Prostate gland (tissue), 2 donors: ENCODE measurements at places on chromosomes 1 and 21. TPM values are rescaled to one million over a fixed set of nuclear protein-coding genes. Genes with fewer than 3 reads are reported as not detected.

Gene RGS16
- total RNA-seq = 1.5 TPM

Gene TFF2
- total RNA-seq = not detected

Gene MIER1
- 22.2 TPM for total RNA-seq

Gene KCNH1
- 0.68 TPM for total RNA-seq

Gene HOOK1
- total RNA-seq = 12.0 TPM

Gene CDC7
- total RNA-seq = 0.68 TPM

Gene RAB42
- 0.34 TPM for total RNA-seq

Gene CENPF
- total RNA-seq = 2.9 TPM

Gene MAEL
- 32.7 TPM for total RNA-seq

Gene ANKRD34A
- total RNA-seq = 1.6 TPM

GRCh38 chr1:150567341-150567716, 12.1 kb downstream of the MCL1 start:
- no peak for DNase-seq

- DNase-seq = no peak
These were observed 12.7 kb downstream of the VSIG8 start for GRCh38 chr1:159849626-159850366.

DNA sequence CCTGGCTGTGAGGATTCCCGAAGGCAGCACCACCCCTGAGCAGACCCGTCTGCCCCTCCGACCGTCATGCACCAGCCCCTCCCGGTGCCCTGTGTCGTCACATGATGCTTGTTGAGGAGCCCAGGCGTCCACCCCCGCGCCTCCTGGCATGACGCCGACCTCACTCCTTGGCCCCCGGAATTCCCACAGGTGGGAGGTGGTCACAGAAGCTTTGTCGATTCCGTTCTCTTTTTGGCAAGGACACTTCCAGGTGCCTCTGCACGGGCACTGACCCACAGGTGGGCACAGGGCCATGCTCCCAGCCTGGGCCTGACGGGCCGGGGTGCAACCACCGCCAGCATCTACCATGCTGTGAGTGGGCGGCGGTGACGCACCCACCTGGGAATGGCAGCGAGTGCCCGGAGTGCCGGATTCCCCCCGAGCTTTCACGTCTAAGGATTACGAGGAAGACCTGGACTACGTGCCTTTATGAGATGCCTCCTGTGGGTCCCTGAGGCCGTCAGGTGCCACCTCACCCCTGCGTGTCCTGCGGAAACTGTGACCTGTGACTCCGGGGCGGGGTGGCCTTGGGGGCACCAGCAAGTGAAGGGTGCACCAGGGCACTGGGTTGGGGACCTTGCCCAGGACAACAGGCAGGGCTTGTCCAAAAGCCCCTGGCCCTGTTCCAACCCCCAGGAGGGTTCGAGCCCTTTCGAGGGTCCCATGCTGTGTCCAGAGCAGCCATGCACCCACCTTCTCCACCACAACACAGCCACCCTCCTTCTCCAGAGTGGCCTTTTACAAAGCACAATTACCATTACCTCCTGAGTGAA, 31.4 kb upstream of the COL6A1 start:
- DNase-seq = no peak

- no peak for DNase-seq
These were observed 8.8 kb downstream of the FMN2 start for GRCh38 chr1:240100371-240100934.

DNA sequence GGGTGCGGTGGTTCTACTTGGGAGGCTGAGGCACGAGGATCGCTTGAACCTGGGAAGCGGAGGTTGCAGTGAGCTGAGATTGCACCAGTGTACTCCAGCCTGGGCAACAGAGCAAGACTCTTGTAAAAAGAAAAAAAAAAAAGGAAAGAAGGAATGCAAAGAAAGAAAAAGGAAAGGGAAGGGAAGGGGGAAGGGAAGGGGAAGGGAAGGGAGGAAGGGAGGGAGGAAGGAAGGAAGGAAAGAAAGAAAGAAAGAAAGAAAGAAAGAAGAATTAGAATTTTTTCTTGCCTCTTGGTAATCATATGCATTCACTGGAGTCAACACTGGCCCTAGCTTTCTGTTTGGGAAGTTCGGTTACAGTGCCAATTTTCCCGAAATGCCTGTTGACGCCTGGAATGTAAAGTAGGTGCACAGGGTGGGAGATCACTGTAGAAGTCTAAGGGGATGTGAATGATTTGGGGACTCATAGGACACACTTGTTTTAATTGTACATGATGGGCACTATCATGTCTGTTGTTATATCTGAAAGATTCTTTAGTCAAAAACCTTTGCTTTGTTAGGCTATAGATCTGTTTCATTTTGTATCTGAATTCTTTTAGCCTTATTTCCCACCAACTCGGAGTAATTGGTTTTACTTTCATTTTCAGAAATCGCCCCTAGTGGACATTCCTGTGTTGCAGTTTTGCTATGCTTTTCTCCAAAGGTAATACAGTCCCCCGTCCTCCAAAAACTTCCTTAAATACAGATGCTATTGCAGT, 59.8 kb upstream of the MORC3 start:
- peak; percentile 50 for DNase-seq

DNA sequence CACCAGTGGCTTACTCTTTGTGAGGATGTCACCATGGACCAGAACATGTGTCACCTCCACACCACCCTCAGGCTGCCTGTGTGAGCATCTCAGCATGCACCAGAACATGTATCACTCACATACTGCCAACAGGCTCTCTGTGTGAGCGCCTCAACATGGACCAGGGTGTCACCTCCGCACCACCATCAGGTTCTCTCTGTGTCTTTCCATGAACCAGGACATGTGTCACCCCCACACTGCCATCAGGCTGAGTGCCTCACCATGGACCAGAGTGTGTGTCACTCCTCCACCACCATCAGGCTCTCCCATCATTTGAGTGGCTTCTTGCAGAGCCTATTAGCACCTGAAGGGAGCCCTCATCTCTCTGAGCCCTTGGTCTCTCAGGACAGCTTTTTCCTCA, 125.2 kb downstream of the ZNF648 start:
- no peak for DNase-seq

DNA sequence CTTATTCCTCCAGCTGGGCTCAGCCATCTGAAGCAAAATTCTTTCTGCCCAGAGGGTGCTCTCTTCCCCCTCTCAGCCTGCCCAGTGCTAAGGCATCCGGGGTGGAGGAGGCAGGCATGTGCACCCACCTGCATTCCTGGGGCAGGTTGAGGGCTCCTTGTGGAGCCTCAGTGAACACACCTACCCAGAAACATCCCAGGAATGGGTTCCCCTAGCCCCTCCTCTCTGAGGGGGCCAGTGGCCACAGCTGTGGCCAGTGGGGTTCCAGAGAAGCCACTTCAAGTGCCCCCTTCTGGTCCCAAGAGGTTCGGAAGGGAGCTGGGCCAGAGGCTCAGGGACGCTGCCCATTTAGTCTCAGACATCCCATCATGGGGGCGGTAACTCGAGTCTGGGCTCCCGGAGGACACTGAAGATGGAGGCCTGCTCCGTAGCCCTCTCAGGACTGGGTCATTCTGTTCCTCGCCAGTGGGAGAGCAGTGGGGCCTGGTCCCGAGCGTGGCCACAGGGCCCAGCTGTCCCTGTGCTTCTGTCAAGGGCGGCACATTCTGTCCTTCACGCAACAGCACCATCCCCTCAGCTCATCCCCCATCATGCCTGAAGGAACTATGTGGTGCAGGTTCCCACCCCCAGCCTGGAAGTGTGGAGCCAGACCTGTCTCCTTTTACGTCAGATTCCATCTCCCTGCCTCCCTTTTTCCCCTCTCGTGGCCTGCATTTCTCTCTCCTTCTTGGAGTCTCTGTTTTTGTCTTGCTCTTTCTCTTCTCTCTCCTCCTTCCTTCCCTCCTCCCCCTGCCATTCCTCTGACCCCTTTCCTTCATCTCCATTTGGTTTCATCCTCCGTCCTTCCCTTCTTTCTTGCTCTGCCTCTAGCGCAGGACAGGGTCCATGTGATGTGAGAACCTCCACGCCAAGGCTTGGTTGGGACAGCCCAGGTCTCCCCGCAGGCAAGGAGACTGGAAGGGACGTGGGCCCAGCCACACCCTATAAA, 49.6 kb upstream of the KDM4A start:
- no peak for DNase-seq

DNA sequence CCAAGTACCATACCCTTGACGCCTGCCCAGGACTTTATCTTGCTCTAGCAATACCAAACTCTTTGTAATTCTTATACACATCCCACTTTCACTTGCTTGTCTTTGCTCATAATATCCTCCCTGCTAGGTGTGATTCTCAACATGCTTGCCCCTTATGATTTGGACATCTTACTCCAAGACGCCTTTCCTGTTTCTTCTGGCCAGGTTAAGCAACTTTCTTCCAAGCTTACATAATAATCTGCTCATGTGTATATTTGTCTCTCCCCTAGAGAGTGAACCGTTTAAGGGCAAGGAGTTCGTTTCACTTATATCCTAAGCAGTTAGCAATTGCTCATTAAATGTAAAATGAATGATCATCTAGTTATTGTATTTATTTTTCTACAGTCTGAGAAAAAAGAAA, 21.8 kb downstream of the CRYZL1 start:
- DNase-seq = no peak

- no peak for DNase-seq
These were observed 2.5 kb upstream of the PLEKHM2 start for GRCh38 chr1:15681349-15682292.

- DNase-seq = peak; percentile 84
These were observed 22.0 kb upstream of the BLACAT1 start for GRCh38 chr1:205477759-205478247.

- DNase-seq = no peak
These were observed 54.7 kb upstream of the MAN1A2 start for GRCh38 chr1:117312453-117313138.

DNA sequence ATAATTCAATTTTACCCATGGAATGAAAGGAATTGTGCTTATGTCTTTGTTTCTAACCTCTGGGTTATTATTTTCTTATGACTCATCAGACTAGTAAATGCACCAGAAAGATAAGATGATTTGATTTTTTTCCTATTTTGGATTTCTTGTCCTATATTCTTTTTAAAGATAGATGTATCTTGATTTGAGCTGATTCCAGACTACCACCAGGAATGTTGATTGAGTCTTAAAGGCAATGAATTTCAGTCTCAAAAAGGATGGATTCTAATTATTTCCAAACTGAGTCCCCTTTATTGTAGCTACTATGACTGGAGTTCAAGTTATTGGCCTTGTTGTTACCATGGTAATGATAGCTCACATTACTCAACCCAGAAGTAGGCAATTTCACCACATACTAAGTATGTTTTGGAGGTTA, 95.8 kb upstream of the RGS4 start:
- no peak for DNase-seq

- no peak for DNase-seq
These were observed 5.6 kb upstream of the S100A7 start for GRCh38 chr1:153465811-153466636.
